B cell (primary cell): ENCODE measurements at places on chromosomes 3 and 15. TPM values are rescaled to one million over a fixed set of nuclear protein-coding genes. Genes with fewer than 3 reads are reported as not detected.

DLL4 gene
- total RNA-seq, result 0.30 and 0.36 TPM in 2 replicates

SEMA6D gene
- total RNA-seq, result not detected in 2 replicates

FBXO40 gene
- total RNA-seq, result not detected in 2 replicates

DNA sequence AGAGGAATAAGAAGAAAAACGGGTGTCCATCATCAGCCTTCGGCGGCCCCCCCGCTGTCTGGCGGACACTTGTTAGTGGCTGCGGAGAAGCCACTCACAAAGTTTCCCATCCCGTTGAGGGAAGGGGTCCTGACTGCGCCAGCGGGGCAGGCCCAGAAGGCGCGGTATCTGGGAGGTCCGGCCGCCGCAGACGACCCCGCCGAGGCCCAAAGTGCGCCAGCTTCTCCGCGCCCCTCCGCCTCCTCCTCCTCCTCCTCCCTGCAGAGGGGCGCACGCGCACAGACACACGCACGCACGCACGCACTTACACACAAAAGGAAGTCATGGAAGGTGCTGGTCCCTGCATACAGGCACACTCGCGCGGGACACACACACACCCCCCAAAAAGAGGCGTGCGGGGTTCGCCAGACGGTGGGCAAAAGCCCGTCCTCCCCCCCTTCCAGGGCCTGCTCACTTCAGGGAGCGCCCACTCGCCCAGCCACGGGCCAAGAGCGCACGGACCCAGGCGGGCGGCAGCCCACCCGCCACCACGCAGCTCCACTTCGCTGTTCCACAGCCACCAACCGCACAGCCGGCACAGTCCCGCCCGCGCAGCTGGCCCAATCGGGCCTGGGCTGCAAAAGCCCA is 18.0 kb downstream of the ZNF148 start:
- no peaks in the 10 kb centered on the region for H3K27me3 ChIP-seq
- no peaks in the 10 kb centered on the region for H3K36me3 ChIP-seq
- no peak overlapping the region for H3K27ac ChIP-seq
- peaks cover 26% of the 10 kb centered on the region for H3K4me1 ChIP-seq
- H3K4me3 ChIP-seq, result peak overlapping the region; percentile 72
- peak; percentile 77 for DNase-seq

DNA sequence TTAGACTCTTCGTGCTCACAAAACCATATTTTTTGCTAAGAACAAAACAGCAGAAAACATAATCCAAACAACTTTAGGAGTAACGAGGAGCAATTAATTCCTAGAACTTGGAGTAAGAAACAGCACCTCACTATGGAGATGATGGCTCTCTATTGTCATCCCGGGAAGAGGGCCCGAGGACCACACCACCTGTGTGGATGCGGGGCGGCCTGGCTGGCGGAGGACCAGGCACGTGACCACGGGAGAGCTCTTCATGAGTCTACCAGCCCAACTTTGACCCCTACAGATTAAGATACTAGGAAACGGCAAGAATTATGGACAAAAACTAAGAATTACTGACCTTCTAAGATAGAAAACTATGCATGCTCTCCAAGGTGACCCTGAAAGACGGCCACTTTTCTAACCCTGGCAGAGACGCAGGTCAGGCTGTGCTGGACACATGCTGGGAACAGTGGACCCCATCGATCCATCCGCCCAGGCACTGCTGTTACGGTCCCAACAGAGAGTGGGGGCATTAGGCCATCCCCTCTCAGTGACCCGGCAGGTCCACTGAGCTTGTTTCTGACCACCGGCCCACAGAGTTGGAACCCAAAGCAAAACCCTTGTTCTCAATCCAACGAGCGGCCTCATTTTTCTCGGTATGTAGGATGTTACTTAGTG is 13.1 kb upstream of the OCA2 start:
- DNase-seq, result no peak
- H3K4me1 ChIP-seq, result peaks cover 6% of the 10 kb centered on the region
- no peak overlapping the region for H3K4me3 ChIP-seq
- no peak overlapping the region for H3K27ac ChIP-seq

- DNase-seq, result peak; percentile 23
- no peaks in the 10 kb centered on the region for H3K36me3 ChIP-seq
- peak overlapping the region; percentile 31 for H3K27ac ChIP-seq
- H3K27me3 ChIP-seq, result no peaks in the 10 kb centered on the region
- H3K4me1 ChIP-seq, result peaks cover 23% of the 10 kb centered on the region
Observed at GRCh38 chr15:52733088-52733487, 53.9 kb upstream of the ATOSA start.

DNA sequence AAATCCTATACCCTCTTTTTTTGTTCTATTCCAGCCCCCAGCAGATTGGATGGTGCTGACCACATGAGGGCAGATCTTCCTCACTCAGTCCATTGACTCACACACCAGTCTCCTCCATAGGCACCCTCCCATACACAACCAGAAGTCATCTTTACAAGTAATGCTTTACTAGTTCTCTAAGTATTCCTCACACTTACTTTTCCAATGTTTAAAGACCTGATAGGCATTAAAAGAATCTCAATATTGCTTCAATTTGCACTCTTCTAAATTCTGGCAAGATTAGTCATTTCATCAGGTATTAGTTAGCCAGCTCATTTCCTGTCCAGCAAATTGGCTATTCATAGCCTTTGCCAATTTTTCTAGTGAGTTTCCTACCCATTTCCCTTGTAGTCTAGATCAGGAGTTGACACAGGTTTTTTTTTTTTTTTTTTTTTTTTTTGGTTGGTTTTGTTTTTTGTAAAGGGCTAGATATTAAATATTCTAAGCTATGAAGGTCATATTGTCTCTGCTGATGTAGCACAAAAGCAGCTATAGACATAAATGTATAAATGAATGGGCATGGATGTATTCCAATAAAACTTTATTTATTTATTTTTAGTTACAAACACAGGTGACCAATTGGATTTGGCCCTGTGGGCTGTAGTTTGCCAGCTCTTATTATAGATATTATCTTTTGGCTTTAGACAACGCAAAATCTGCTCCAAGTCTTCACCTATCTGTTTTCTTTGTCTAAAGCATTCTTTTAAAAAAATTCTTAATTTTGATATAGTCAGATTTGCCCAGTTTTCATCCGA is 76.1 kb downstream of the ABHD5 start:
- H3K4me1 ChIP-seq, result peaks cover 5% of the 10 kb centered on the region
- no peaks in the 10 kb centered on the region for H3K27me3 ChIP-seq
- H3K36me3 ChIP-seq, result no peaks in the 10 kb centered on the region
- no peak for DNase-seq
- no peak overlapping the region for H3K27ac ChIP-seq
- H3K4me3 ChIP-seq, result no peak overlapping the region

DNA sequence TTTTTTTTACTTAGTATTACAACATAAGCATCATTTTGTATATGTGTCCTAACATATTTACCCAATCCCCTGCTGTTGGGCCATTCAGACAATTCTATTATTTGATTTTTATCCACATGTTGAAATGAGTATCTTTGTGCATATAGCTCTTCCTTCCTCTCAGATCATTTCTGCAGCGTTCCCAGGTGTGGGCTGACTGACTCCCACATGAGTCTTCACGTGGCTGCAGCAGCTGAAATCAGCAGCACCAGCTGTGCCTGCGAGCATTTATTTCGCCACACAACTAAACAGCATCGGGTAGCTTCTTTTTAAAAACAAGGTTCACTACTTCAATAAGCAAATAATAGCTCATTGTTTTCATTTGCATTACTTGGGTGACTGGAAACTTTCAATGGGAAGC is 44.5 kb upstream of the PDE8A start:
- no peak overlapping the region for H3K27ac ChIP-seq
- no peaks in the 10 kb centered on the region for H3K4me1 ChIP-seq
- H3K27me3 ChIP-seq, result no peaks in the 10 kb centered on the region
- DNase-seq, result no peak
